K562 (cell line): ENCODE measurements at places on chromosomes 11 and 22.

GRCh38 chr11:43810929-43811596 is 69.6 kb upstream of the ALKBH3 start:
- DNase-seq: peak; percentile 33

GRCh38 chr11:77806993-77807392 is 13.5 kb downstream of the RSF1 start:
- no peak for DNase-seq

DNA sequence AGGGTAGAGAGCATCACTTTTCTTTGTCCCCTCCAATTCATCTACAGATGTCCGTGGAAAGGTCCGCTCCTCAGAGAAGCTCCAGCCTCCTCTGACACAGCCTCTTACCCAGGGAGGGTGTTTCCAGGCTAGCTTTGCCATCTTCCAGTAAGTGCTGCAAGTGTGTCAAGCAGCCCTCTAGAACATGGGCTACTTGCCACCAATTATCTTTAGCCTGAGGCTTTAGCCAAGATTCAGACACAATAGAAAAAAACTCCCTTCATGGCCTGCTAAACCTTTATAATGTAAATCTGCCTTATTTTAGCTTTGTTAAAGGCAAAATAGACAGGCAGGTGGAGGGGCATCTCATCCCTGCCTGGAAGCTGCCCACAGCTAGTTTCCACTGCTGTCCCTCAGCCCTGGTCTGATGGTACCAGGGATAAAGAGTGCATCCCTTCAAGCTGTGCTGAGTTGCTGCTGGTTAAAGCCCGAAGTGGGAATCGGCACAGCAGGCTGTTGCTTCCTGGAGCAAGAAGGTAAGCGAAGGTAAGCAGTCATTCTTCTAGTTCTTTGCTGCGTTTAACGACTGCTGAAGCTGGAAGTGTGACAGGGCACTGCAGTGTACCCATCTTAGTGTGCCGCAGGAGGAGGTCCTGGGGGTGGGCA is 190.1 kb upstream of the E2F8 start:
- DNase-seq: no peak

- peak; percentile 58 for DNase-seq
Measured at GRCh38 chr11:15580056-15580774, 465.5 kb downstream of the INSC start.
